Amniotic epithelial cell (primary cell): ENCODE measurements at places on chromosomes 3 and 15.

DNA sequence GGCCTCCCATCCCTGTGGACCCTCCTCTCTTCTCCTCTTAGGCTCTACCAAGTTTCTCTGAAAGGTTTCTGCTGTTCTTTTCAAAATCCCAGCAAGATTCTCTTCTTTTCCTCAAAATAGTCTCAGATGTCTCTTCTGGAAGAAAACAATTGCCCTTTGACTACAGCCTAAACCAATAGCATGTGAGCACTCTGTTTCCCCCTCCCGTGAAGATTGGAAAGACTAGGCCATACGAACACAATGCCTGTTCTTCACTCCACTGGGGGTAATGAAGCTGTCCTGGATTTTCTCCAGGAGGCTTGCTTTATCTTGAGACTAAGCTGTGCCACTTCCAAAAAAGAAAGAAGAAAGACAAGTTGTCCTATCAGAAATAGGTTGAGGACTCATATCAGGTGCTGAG lies 178.7 kb upstream of the MCTP2 start:
- DNase-seq, result no peak

DNA sequence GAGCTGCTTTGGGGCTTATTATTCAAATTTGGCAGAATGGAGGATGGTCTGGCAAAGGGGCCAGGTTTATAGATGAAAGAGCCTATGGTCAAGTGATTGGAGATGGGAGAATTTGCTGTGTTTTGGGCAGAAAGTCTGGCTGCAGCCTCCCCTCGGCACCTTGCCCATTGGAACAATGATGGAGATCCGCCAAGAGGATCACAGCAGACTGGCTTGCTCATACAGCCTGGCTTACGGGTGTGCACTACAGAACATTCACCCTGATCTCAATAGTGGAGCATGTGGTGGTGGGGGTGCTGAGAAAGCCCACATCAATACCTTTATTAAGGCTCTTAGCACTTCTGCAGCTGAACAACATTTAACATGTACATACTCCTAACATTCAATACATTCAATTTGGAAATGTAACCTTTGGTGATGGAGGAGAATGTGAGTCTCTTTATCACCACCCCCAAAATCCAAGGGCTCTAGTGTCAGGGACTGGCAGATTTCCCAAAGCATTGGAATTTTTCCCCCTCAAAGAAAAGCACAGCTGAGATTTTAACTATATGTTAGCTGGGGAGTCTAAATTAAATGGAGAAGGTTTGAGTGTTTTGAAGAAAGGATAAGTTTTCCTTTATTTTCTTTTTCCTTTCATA lies 118.4 kb upstream of the TMC3 start:
- DNase-seq, result no peak

DNA sequence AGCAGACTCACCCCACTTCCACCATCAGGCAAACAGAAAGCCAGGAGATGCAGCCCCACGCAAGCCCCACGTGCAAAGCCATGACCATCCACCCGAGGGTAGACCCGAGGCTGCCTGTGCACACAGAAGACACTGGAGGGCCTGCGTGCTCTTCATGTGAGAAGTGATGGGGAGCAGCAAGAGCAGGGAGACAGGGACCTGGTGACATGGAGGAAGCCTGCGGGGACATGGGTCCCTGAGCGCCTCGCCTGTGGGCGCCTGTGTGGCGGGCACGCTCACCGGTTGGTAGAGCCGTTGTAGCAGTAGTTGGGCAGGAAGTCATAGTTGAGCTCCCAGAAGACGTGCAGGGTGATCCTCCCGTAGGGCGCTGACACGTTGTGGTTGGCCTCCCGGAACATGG lies 65.0 kb downstream of the NIPA2 start:
- DNase-seq, result no peak

DNA sequence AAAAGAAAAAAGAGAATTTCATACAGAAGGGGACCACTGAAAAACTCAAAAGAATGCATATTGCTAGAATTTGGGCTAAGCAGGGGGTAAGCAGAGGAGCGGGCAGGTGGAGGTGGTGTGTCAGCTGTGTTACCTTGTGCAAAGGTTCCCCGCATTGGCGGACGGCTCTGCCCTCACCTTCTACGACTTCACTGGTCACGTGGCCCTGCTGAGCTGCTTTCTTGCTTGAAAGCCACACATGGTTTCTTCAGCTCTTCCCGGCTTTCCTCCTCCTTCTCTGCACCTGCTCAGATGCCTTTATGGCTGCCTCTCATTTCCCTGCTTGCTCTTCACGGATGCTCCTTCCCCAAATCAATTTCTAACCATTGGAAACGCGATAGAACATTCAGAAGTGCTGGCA lies 30.5 kb downstream of the FAH start:
- no peak for DNase-seq

GRCh38 chr15:85379403-85380131 lies 836 bp upstream of the AKAP13 start:
- no peak for DNase-seq

DNA sequence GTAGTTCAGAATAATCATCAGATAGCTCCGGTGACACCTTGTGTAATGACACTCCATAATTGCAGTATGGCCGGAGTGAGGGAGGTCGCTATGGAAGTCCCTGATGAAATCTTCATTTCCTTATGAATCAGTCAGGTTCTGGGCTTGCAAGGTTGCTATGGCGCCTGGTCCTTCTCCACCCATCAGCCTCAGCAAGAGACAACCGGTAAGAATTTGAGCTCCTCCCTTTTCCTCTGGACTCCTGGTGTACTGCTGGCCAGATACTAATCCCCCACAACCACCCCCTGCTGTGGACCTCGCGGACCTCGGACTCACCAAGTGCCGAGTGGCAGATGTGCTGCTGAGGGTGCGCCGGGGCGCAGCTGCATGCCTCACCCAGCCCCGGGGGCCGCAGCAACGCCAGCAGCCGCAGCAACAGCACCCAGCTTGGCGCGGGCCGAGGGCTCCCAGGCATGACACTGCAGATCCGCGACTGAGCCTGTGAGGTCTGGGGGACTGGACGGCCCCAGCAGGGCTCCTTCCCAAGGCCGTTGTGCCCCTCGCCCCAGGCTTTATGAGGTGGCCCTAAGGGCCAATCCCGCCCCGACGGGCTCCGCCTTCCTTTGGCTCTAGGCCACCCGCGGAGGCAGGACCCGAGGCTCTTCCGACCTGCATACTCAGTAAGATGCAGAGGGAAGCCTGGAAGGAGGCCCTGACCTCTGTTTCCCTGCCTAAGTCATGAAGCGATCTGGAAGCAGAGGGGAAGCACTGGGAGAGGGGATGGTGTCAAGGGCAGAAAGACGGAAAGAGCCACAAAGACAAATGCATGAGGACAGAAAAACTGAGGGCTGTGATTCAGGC lies at the start of gene TIMP4:
Gene TIMP4 (minus strand): TSS at position 526 of the 840 bp plus-strand sequence. CDS start 72 bp downstream, at position 454.
- DNase-seq, result peak; percentile 77

DNA sequence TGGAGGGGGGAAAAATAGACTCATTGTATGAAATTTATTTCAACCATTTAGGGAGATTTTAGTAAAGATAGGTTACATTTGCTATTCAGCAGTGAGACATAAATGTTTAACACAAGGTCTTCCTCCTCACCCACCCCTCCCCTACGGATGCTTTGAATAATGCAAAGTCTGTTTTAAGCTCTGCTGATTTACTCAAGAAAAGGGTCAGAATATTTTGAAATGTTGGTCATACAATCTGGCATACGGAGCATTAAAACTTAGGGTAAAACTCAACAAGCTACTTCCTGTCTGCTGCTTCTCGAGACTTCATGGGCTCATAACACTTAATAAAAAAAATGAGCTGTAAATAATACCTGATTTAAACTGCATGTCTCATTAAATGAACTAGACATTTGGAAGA lies 156.3 kb downstream of the WNT5A start:
- DNase-seq, result peak; percentile 54

- no peak for DNase-seq
Observed at GRCh38 chr3:44647771-44648170, 761 bp upstream of the ZNF35 start.
